ENCODE measurements at places on chromosomes 16 and 17.

GRCh38 chr16:12461201-12461600, 342.5 kb downstream of the CPPED1 start:
- DNase-seq: no peak

DNA sequence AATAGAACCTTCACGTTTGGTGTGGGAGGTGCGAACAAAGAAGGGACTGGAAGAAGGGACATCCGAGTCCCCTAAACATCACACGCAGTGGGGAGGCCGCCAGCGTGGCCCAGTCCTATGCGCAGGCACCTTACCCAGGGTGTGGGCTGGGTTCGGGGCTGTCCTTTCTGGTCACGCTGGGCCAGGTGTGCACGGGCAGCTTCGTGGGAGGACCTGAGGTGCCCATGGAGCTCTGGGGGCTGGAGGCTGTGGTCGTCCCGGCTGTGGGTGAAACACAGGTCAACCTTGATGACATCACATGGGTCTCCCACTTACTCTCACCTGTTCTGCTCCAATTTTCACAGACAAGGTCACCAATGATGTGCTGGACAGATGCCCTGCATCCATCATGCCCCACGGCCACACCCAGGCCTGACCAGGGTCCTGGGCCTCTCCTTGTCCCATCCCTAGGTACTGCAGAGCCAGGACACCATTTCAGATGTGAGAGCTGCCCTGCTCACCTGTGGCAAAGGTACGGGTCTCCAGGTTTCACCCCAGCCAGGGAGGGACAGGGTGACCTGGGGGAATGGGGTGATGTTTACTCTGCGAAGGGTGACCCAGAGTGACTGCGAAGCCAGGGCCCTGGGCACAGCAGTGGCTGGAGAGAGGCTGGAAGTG, 3.1 kb downstream of the CD300C start:
- DNase-seq: no peak

- no peak for DNase-seq
Measured at GRCh38 chr16:65294165-65294564, 172.3 kb upstream of the CDH11 start.

DNA sequence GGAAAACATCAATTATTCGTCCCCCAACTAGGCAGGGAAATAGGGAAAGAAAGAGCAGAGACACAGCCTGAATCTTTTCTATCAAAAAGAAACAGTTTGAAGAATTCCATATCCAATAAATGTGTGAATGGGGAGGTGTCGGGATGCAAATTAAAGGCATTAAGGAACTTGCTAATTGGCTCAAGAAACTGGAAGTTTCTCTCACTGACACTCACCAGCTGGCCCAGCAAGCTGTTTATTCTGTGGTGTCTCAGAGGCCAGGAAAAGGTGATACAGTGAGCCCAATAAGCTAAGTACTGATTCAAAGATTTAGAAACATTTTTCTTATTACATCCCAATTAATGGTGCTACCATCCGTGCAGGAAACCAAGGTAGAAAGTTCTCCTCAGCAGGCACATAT, 104.4 kb upstream of the CLEC3A start:
- DNase-seq: no peak

GRCh38 chr17:11557727-11558452, 40.4 kb upstream of the DNAH9 start:
- DNase-seq: no peak

GRCh38 chr16:54288030-54288834, 1.6 kb upstream of the IRX3 start:
- DNase-seq: no peak

- DNase-seq: no peak
Measured at GRCh38 chr16:30623536-30624283, 13.5 kb upstream of the ZNF689 start.

DNA sequence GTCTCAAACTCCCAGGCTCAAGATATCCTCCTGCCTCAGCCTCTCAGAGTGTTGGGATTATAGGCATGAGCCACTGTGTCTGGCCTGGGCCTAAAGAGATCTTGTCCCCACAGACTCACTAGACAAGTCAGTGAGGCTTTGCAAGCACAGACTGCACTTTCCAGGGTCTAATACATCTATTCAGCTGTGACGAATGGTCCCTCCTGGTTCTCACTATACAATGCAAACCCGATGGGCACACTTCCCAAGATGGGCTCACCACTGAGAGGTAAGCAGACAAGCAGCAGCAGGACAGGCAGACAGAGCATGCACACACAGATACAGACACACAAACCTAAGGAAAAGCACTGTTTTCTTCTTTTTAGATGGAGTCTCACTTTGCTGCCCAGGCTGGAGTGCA, 8.8 kb downstream of the MBTPS1 start:
- DNase-seq: no peak

GRCh38 chr16:67115639-67116038, 5.9 kb downstream of the PHAF1 start:
- peak; percentile 66 for DNase-seq

- no peak for DNase-seq
Measured at GRCh38 chr17:11105141-11105540, 135.9 kb upstream of the SHISA6 start.

GRCh38 chr16:54511222-54511731, 224.7 kb upstream of the IRX3 start:
- no peak for DNase-seq

GRCh38 chr17:57722704-57723043, 22.4 kb downstream of the CCDC182 start:
- no peak for DNase-seq

DNA sequence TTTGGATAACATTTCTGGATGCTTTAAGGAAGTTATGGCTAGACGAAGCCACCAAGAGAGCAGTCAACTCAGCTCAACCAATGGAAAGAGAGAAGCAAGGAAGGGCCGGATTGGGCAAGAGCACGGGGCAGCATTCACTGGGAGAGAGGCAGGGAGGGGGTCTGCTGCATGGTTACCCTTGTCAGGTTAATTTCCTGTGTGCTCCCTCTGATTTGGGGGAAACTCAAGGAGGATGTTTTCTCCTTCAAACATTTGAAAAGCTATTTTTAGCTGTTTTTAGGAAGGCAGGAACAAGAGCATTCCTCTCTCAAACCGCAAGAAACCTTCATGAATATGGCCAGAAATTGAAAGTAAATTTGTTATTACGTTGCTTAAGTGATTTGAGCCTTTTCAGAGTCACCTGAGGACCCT, 118.5 kb upstream of the ZFHX3 start:
- DNase-seq: no peak

DNA sequence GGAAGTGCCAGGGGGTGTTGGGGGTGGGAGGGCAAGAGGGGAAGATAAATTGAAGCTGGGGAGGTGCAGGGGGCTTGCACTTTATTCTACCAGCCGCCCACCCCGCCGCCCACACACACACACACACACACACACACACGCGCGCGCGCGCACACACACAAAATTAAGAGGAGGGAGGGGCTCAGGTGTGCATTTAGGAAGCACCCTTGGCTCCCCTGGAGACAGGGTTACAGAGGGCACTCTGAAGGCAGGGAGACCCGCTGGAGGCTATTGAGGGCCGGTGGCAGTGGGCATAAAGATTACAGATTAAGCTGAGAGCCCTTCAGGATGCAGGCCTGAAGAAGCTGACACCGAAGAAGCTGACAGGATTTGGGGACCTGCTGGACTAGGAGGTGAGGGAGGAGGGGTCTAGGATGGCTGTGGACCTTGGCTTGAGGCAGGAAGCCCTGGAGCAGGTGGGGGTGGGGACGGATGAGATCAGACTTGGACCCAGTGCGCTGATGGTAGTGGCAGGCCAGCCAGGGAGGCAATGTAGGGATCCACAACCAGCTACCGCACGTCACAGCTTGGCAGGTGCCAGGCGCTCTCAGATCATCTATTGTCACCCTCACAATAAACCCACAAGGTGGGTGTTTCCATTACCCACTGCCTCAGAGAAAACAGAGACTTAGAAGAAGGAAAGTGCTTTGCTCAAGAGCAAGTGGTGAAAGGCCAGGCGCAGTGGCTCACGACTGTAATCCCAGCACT, 772 bp upstream of the SAMD14 start:
- DNase-seq: no peak

DNA sequence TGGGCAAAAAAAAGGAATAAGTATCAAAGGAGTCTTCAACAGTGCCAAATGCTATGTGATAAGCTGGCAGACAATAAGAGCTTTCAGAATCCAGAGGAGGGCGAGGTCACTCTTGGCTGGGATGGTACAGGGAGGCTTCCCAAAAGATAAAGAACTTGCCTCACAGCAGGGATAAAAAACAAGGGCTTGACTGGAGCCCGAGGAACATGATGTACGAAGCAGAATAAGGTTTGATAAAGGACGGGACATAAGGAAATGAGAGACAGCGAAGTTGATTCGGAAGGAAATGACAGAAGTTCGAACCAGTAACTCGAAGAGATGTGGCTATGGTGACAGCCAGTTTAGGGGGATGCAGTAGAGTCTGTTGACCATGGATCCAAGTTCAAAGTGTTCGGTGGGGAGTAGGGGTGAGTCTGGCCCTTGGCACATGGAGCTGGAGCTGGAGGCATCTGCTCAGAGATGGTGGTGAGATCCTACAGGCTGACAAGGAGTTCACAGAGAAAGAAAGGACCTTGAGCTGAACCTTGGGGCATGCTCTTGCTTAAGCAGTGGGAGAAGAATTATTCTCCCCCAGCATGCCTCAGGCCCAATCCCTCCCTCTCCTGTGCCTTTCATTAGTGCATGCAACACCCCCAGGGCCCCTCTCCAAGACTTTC, 137.6 kb upstream of the RCVRN start:
- no peak for DNase-seq

DNA sequence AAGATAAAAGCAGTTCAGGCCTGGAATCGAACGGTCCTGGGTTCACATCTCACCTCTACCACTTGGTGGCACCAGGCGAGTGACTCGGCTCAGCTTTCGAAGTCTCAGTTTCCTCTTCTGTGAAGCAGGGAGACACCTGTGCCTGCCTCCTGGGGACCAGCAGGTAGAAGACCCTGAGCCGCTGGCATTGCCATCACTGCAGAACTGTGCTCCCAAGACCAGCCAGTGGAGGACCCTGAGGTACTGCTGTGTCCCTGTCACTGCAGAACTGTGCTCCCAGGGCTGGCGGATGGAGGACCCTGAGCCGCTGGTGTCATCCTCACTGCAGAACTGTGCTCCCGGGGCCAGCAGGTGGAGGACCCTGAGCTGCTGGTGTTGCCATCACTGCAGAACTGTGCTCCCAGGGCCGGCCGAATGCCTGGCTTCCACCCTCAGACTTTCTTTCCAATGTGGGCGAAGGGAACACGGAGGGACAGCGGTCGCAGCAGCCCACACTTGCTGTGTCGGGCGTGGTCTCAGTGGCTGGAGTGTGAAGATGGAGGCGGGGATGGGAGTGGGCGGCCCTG, 8.7 kb upstream of the SLC7A5 start:
- DNase-seq: no peak

DNA sequence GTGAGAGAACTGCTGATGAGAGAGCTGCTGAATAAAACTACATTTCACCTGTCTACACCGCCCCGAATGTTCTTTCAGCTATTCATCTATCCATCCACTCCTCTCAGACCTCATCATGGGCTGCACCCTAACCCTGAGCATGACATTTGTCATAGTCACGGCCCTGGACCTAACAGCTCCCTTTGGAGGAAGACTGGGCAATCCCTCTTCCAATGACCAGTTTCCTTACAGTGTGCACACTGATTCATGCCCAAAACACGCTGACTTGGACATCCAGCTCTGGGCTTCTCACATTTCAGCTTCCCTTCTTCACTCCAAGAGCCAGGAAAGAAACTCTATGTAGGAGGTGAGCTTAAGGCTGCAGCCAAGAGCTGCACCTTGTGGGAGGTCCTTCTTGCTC, 41.8 kb upstream of the ARL4D start:
- peak; percentile 57 for DNase-seq
